ENCODE measurements at places on chromosomes 16 and 17. TPM values are rescaled to one million over a fixed set of nuclear protein-coding genes. Genes with fewer than 3 reads are reported as not detected.

DNA sequence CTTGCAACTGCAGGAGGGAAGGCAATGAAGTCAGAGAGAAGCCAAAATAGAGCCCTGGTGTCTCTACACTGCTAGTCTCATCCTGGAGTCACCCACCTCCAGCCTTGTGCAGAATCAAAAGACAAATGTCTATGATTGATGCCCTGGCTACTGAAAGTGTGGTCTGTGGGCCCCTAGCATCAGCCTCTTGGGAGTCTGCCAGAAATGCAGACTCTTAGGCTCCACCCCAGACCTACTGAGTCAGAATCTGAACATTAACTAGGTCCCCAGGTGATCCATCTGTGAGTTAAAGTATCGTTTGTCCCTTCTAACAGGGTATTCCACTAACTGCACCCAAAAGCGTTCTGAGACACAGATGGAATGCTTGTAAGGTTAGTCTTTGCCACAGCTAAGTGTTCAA, 21.2 kb downstream of the EARS2 start:
- H3K36me3 ChIP-seq, result peaks cover 91% of the 10 kb centered on the region
- no peak overlapping the region for H3K27ac ChIP-seq
- H3K27me3 ChIP-seq, result no peaks in the 10 kb centered on the region
- DNase-seq, result no peak

DNA sequence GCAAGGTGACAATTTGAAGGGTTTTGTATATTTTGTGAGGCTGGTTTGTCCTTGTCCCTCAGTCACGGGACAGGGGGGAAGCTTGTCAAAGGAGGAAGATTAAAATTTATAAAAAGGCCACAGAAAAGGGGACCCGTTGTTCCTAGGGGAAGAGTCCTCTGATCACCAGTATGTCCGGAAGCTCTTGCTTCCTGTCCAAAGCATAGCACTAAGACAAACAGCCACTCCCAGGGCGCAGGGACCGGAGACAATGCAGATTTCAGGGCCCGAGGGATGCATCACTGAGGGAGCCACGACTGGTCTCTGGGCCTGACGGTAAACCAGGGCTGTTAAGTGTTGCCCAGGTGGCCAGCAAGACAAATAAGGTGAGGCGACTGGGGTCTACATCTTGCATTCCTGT, 95.2 kb downstream of the MAF start:
- H3K27ac ChIP-seq, result peak overlapping the region; percentile 50
- no peaks in the 10 kb centered on the region for H3K36me3 ChIP-seq
- peak; percentile 34 for DNase-seq
- peak overlapping the region; percentile 25 for H3K4me3 ChIP-seq
- H3K4me1 ChIP-seq, result no peaks in the 10 kb centered on the region
- H3K27me3 ChIP-seq, result no peaks in the 10 kb centered on the region

GRCh38 chr16:69660166-69660565, 66.2 kb downstream of the NQO1 start:
- H3K27ac ChIP-seq, result no peak overlapping the region
- peaks cover 68% of the 10 kb centered on the region for H3K36me3 ChIP-seq

KRT15 gene
- total RNA-seq, result not detected

- peaks cover 47% of the 10 kb centered on the region for H3K4me1 ChIP-seq
- H3K27me3 ChIP-seq, result no peaks in the 10 kb centered on the region
- peak overlapping the region; percentile 50 for H3K27ac ChIP-seq
These were observed 290.6 kb downstream of the WWOX start for GRCh38 chr16:78390092-78390491.

GRCh38 chr17:57567251-57567650, 177.8 kb downstream of the CCDC182 start:
- H3K4me1 ChIP-seq, result peaks cover 32% of the 10 kb centered on the region
- H3K4me3 ChIP-seq, result no peak overlapping the region
- H3K36me3 ChIP-seq, result peaks cover 2% of the 10 kb centered on the region
- no peak overlapping the region for H3K27ac ChIP-seq
